NCI-H1092 (cell line): ENCODE measurements at places on chromosomes 12 and 14.

DNA sequence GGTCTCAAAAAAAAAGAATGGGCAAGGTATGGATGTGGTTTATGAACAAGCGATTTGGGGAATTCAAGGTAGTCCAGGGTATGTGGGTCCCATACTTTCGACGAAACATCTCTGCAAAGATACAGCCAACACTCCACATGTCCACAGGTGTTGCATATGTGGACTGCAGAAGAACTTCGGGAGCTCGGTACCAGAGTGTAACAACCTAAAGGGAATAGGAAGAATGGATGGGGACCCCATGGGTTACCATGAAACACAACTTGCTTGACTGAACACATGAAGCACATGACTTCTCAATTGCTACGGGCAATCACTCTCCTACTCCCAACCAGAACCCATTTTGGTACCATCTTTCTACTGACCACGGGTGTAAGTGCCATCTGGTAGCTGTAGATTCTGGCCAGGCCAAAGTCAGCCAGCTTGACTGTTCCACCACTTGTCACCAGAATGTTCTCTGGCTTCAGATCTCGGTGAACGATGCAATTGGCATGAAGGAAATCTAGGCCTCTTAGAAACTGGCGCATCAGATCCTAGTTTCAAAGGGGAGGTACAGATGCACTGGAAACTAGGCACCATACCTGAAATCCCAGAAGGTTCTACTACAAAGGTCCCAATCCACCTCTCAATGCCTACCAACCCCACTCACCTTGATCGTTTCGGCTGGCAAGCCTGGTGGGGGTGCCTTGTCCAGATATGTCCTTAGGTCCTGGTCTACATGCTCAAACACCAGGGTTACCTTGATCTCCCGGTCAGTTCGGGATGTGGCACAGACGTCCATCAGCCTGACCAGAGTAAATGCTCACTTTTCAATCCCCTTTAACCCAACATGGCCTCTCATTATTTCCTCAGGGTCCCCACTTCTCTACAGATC, 1.3 kb downstream of the CDK4 start:
- no peak for DNase-seq

DNA sequence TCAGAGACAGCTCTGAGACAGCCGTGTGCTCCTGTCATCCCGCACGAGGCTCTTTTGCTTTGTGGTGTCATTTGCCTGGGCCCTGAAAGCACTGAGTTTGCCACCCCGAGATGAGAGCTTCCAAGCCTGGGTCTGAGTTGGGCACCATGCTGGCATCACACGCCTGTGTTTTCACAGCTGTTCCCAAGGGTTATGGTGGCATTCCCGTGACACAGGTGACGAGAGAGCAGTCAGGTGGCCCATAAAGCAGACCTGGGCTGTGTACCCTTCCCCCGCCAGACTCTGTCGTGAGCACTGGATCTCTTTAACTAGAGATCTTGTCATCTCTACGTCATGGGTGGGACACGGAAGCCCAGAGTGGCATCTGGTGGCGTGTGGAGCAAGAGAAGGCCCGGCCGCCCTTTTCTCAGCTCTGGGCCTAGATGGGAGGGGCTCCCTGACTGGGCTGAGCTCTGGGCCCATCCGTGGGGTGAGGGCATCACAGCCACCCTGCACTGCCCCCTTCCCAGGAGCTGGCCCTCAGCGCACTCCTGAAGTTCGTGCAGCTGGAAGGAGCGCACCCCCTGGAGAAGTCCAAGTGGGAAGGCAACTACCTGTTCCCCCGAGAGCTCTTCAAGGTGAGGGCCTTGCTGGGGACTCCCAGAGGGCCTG, 2.6 kb downstream of the NOC4L start:
- DNase-seq: no peak

GRCh38 chr14:29629839-29630238, 297.8 kb downstream of the PRKD1 start:
- no peak for DNase-seq

DNA sequence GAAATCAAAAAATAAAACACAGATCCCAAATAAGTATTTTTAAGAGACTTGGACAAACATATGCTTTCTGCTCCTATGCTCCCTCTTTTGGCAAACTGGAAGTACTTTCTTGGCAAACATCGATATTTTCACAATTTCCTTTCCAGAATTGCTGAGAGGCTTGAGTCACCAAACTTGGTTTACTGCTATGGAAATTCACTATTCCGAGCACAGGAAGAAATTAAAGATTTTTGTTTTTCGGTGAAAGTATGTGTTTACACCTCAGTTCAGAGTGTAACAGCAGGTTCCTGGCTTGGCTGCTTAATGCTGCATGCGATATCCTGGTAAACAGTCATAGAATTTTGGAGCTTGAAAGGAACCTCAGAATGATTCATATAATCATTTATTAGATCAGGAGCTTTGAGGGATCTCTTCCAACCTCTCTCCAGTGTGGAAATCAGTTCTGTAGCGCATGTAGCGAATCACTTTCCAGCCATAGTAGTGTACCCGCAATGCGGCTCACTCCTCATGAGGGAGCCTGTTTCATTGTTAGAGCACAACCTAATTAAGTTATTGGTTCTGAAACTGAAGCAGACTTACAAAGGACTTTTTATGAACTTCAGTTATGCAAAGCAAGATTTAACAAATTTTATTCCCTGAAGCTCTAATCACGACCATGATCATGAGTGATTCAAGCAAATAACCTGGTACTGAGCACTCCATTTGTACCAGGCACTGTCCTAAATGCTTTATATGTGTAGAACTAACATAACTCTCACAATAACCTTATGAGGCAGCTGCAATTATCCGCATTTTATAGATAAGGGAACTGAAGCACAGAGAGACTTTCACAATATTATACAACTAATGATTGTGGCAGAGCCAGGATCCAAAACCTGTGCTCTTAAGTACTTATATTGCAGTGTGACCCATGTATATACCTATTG, 56.4 kb upstream of the ATP2A2 start:
- no peak for DNase-seq

GRCh38 chr14:59123975-59124374, 64.5 kb upstream of the DAAM1 start:
- DNase-seq: no peak

- no peak for DNase-seq
Observed at GRCh38 chr12:57110104-57111030, 795 bp downstream of the STAT6 start.

DNA sequence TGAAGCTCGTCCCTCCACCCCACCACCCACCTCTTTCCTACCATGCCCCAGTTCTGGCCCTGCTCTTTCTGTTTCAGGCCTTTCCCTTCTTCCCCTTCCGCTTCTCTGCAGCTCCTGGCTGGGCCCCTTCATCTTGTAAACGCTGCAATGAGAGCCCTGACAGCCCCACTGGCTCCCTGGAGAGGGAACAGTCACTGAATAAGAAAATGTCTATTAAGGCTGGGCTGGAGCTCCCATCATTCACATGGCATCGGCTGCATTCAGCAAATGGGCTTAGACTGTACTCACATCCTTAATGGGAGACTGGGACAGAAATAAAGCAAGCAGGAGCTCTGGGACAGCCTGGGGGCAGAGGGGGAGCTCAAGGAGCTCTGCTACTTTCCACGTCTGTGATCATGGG, 45.2 kb upstream of the TUNAR start:
- DNase-seq: no peak
